Activated effector memory CD4-positive, alpha-beta T cell treated with Interleukin-2 at 50 U/mL for 16 hours (primary cell): ENCODE measurements at places on chromosomes 7 and 10.

DNA sequence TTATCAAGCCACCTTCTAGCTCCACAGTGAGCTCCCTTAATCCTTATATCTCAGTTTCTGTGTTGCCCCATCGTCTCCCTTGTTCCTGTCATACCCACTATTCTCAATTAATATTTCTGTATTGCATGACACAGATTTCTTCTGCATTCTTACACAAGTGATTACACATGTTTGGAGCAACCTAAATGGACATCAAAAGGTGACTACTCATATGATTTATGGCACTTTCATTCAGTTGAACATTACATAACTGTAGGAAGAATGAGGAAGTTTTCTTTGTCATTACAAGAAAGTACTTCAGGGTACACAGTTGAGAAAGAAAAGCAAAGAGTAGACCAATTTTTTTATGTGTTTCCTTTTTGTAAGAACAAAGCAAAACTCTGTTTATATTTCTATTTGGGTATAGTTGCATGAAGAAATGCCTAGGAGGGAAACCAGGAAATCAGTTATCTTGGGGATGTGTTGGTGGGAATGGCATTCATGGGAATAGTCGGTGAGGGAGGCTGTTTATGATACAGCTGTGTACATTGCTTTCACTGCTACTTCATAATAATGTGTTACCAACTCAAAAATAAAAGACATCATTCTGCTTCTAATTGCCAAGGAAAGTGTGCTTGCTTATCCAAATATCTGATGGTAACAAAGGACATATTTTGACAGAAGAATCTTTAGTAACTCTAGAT, 23.6 kb upstream of the PRSS37 start:
- DNase-seq = no peak

- no peak for DNase-seq
Measured at GRCh38 chr10:49023752-49024151, 84.1 kb upstream of the LRRC18 start.

DNA sequence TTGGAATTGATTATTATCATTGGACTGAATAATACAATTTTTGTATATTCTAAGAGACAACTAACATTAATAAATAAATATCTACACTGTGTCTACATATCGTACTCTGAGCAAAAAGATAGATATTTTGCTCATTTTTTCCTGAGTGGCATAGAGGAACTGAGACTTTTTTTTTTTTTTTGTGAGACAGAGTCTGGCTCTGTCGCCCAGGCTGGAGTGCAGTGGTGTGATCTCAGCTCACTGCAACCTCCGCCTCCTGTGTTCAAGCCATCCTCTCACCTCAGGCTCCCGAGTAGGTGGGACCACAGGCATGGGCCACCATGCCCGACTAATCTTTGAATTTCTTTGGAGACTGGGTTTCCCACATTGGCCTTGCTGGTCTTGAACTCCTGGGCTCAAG, 14.0 kb downstream of the KMT2E start:
- DNase-seq = no peak

DNA sequence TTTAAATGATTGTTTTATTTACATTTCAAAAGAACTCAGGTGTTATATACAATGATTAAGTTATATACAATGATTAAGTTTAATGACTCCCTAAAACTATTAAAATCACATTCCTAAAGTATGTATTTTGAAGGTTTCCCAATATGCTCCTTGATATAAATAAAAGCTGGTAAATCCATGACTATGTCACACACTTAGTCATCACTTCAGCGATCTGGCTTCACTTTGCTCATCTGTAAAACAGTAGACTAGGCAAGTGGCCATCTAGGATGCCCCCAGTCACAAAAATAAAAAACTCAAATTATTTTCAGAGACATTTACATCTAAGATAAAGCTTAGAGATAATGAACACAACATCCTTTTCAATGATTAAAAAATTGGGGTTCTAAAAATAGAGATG, 10.8 kb downstream of the ICA1 start:
- DNase-seq = no peak

- no peak for DNase-seq
Measured at GRCh38 chr7:78379148-78379547, 580.6 kb downstream of the PHTF2 start.
